ENCODE measurements at places on chromosomes 6 and 20.

- DNase-seq: no peak
These were observed 32.0 kb upstream of the PCMTD2 start for GRCh38 chr20:64223526-64224067.

GRCh38 chr20:38125157-38126056 is 39.7 kb downstream of the TGM2 start:
- no peak for DNase-seq

GRCh38 chr6:108650325-108650724 is 89.6 kb downstream of the FOXO3 start:
- no peak for DNase-seq

DNA sequence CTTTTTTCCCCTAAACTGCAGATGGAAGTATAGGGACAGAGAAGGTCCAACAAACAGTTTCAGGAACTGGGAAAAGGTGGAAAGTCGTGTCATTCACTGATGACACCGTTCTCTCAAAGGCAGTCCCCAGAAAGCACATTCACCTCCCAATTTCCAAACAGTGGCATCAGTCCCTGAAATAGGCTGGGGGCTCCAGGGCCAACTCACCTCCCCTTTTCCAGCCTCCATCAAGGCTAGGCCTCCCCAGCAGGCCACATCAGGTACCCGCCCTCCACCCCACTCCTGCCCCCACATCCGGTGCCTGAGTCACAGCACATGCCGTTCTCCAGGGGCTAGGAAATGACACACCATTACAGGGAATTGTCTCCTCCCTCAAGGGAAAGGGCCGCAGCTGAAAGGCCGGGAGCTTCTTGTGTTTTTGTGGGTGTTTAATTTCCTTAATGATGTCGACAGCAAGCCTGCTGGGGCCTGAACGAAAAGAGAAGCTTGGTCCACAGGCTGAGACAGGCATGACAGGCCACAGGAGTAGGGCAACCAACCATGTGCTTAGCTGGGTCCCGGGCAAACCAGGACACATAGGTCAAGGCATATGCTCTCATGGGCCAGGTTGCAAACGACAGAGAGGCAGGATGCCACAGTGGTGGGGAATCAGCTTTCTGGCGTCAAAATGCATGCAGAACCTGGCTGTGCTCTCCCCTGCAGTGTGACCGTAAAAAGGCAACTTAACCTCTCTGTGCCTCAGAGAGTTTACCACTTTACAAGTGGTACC is 39.2 kb downstream of the ZMYND8 start:
- DNase-seq: peak; percentile 38

DNA sequence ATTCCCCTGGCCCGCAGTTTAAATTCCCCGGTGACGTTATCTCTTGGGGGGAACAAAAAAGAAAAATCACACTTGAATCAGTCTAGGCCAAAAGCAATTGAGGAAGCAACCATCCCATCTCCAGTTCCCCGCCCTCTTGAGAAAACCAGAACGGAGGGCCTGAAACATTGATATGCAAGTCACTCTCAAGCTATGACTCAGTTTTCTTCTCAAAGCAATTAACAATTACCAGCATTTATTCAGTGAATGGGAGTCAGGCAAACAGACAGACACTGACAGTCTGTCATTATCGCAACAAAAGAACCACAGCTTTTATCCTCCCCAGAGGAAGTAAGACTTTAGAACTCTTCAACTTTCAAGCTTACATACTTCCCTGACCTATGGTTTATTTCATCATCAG is 100.9 kb downstream of the OPRM1 start:
- no peak for DNase-seq
